ENCODE measurements at places on chromosomes 13 and 19. TPM values are rescaled to one million over a fixed set of nuclear protein-coding genes. Genes with fewer than 3 reads are reported as not detected.

- DNase-seq: no peak
These were observed 47.2 kb downstream of the PEX11G start for GRCh38 chr19:7441468-7442146.

GRCh38 chr13:93843082-93843481, 616.5 kb downstream of the GPC6 start:
- no peak for DNase-seq

DNA sequence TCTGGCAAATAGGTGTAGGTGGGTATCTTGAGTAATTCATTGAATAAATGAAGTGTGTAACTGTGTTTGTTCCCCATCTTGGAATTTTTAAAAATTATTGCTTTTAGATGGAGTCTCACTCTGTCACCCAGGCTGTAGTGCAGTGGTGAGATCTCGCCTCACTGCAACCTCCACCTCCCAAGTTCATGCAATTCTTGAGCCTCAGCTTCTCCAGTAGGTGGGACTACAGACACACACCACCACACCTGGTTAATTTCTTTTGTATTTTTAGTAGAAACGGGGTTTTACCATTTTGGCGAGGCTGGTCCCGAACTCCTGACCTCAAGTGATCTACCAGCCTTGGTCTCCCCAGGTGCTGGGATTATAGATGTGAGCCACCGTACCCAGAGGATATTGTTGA, 7.9 kb upstream of the CYP2A6 start:
- DNase-seq: no peak

DNA sequence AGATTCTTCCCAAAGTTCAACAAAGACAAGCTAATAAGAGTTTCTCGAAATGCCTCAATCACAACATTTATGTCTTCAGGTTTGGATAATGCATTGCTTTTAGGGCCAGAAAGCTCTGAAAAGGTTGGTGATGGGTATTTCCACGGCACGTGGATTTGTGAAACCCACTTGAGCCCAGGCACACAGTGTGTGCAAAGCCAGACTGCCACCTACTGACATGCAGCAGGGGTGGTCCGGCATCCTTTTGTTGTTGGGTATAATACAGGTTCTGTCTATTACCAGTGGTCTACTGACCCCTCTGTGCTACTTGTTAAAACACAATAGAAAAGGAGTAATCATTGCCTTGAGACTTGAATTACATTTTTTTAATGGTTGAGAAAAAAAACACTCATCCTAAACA, 225.6 kb downstream of the RAP2A start:
- peak; percentile 12 for DNase-seq

Gene PSG2
- not detected for total RNA-seq

DNA sequence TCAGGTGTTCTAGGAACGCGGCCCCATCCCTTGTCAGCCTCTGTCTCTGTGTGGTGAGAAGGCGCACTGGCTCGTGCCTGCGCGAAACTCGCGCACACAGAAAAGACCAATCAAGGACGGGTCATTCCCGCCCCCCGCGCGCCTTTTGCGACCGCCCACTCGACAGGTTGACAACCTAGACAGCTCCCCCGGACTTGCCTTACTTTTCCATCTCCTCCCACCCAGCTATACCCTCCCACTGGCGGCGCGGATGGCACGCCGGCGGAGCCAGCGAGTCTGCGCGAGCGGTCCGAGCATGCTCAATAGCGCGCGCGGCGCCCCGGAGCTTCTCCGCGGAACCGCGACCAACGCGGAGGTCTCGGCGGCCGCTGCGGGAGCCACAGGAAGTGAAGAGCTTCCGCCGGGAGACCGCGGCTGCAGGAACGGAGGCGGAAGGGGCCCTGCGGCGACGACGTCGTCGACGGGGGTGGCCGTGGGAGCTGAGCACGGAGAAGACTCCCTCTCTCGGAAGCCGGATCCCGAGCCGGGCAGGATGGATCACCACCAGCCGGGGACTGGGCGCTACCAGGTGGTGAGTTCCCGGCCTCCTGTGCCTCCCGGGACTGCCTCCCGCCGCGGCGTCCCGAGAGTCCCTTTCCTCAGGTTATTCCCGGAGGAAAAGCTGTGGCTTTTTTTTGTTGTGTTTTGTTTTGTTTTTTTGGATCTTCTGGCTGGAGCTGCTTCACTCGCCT, at the start of gene NDFIP2:
Gene NDFIP2, plus strand, starts transcription at position 202 of the 731 bp plus-strand sequence. Its CDS starts 49 bp downstream, at position 251.
- peak; percentile 70 for DNase-seq
